ENCODE measurements at places on chromosomes 2 and 18.

GRCh38 chr2:23940718-23941620 lies 706 bp downstream of the UBXN2A start:
- DNase-seq = peak; percentile 16

- DNase-seq = no peak
Observed at GRCh38 chr2:2272841-2273240, 58.2 kb downstream of the MYT1L start.

DNA sequence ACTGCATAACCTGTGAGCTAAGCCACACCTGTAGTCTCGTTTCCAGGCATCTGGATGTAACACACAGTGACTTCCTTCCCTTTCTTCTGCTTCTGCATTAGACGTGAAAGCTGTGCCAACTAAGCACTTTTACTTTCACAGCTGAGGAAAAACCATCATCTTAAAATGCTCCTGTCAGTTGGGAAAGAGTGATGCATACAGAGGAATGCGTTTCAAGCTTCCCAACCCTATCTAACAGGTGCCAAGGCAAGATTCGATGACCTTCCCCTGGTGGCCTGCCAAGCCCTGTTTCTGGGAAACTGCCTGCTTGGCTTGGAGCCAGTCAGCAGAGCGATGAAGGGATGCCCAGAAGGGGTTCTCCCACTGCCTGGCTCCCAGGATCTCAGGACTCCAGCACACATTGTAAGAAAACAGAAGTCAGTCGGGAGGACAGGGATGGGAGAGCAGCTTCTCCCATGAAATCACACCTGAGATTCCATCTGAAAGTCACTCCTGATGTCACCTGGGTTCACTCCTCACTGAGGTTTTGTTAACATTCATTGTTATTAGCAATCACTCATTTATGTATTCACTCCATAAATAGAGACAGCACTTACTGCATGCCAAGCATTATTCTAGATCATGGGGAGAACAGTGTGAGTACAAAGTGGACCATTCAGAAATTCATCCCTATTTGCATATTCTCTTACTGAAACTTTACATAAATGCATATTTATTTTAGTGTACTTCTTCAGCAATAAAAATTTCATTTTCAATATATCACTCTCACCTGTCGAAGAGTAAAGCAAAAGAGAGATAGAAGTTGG lies 64.1 kb downstream of the DTNA start:
- DNase-seq = no peak

- DNase-seq = no peak
Observed at GRCh38 chr2:74374509-74375205, 5.5 kb downstream of the DCTN1 start.

GRCh38 chr2:147567136-147567535 lies 277.7 kb upstream of the ACVR2A start:
- DNase-seq = no peak

- DNase-seq = no peak
Observed at GRCh38 chr2:216491793-216492596, 6.6 kb upstream of the RPL37A start.

- no peak for DNase-seq
Observed at GRCh38 chr18:22086973-22087372, 82.4 kb upstream of the GATA6 start.

DNA sequence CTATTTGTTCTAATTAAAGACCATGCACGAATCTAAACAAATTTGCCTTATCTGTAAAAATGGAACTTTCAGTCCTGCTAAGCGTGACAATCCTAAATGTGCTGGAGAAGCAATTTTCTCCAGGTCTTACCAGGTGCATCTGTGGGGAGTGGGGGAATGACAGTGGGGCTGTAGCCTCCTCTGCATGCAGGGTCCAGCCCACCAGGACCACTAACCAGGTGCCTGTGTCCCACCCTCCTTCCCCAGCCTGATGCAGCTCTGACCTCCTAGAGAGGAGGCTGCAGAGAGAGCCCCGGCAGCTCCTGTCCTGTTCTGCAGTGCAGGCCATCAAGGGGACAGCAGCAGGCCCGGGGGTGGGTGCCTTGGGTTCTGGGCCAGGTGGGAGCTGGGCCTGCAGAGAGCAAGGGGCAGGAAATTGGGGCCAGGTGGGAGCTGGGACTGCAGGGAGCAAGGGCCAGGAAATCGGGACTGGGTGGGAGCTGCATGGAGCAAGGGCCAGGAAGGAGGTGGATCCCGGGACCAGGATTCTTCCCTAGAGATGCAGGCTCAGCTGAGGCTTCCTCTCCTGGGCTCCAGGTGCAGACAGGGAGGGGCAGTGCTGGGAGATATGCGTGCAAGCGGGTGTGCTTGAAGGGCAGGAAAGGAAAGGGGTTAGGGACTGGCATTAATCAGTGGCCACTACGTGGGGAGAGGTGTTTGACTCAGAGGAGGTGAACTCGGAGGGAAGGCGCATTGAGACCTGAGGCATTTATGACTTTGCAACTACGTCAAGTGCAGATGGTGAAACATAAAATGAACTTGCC lies 185.3 kb downstream of the ANKRD30B start:
- no peak for DNase-seq

DNA sequence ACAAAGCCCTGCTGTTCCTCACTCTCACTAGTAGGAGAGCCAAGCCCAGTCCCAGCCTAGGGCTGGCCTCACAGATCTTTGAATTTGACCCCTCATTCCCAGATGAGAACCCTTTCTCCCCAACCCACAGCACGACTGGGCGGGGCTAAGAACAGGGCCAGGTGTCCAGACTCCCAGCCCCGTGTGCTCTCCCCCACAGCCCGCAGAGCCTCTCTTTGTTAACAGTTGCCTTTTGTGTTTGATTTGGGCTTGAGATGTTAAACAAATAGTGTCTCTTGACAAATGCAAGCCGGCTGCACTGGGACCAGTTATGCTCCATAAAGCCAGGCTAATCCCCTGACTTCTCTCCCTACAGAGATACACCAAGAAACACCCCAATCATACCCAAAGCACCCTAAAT lies 4.7 kb upstream of the KCNK3 start:
- peak; percentile 72 for DNase-seq

- no peak for DNase-seq
Observed at GRCh38 chr18:56747032-56747658, 96.0 kb downstream of the WDR7 start.

- DNase-seq = no peak
Observed at GRCh38 chr2:28142386-28142785, 250.3 kb upstream of the FOSL2 start.

DNA sequence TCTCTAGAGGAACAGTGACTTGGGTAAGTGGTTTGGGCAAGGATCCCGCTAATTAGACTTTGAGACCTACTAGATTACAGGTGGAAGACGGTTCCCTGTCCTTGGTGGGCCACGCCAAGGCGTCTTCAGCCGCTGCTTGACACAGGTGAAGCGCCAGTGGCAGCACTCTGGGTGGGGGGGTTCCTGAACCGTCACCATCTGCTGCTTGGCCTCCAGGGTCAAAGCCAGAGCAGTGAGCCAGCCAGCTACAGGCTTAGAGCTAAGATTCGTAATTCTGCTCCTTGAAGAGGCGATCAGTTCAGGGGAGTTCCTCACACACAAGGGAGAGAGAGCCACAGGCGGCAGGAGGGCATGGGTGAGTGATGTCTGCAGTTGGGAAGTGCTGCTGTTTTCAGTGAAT lies 39.4 kb upstream of the RBM44 start:
- no peak for DNase-seq

- DNase-seq = no peak
Observed at GRCh38 chr2:201128933-201129505, 13.1 kb downstream of the CFLAR start.

DNA sequence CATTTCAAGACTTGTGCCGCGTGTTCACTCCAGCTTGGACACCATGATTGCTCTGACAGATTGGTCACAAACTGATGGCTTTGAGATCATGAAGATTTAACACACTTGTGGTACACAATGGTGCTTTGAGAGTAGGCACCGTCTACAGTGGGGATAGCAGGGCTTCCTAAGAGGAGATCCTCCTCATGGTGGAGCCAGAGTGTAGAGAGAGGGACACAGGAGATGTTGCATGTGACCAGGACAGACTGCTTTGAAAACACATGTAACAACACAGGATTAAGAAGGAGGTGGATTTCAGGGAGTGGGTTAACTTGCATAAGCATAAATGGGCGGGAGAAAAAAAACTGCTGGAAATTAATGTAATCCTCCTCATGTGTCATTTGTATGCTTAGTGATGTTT lies 95.7 kb upstream of the LINC00305 start:
- peak; percentile 23 for DNase-seq

DNA sequence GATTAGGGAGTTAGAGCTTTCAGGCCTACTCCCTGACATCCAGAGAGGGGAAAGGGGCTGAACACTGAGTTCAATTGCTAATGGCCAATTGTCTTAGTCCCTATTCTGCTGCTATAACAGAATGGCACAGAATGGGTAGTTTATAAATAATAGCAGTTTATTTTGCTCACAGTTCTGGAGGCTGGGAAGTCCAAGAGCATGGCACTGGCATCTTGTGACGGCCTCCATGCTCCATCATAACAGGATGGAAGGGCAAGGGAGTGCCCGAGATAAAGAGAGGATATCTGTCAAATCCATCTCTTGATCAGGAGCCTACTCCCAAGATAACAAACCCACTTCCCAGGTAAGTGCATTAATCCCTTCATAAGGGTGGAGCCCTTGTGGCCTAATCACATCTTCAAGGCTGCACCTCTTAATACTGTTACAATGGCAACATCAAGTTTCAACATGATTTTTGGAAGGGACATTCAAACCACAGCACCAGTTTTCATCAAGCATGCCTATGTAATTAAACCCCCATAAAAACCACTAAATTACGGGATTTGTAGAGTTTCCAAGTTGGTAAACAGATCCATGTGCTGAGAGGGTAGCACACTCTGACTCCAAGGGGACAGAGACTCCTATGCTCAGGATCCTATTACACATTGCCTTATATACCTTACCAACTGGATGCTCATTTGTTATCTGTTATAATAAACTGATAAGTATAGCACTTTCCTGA lies 44.6 kb downstream of the BAZ2B start:
- no peak for DNase-seq

GRCh38 chr2:23505984-23506380 lies 121.0 kb downstream of the KLHL29 start:
- no peak for DNase-seq

DNA sequence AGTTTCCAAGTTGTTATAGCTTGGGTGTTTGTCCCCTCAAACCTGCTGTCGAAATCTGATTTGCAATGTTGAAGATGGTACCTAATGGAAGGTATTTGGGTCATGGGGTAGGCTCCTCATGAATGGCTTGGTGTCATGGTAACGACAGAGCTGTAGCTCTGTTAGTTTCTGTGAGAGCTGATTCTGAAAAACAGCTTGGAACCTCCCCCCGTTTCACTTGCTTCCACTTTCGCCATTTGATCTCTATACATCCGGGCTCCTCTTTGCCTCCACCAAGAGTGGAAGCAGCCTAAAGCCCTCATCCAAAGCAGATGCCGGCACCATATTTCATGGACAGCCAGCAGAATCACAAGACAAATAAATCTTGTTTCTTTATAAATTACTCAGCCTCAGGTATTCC lies 1035.1 kb upstream of the SLC39A10 start:
- no peak for DNase-seq

GRCh38 chr2:71102981-71103681 lies 26.9 kb downstream of the MCEE start:
- no peak for DNase-seq

- no peak for DNase-seq
Observed at GRCh38 chr2:79129804-79130203, 9.5 kb downstream of the REG1A start.

DNA sequence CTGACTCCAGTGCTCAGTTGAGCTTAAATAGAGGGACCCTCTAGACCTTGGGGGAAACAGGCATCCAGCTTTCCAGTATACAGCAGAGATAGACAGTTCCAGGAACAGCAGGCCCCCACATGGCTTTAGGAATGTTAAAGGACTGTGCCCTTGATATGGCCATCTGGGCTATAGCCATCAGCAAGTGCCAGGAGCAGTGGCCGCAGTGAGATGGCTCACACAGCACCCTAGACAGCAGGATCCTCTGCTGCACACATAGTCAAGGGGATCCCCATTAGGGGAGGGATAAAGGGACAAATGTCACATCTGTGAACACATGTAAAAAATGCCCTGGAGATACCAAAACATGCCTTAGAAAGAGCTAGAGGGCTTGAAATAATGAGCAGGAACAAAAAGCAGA lies 213.4 kb downstream of the PTH2R start:
- no peak for DNase-seq

DNA sequence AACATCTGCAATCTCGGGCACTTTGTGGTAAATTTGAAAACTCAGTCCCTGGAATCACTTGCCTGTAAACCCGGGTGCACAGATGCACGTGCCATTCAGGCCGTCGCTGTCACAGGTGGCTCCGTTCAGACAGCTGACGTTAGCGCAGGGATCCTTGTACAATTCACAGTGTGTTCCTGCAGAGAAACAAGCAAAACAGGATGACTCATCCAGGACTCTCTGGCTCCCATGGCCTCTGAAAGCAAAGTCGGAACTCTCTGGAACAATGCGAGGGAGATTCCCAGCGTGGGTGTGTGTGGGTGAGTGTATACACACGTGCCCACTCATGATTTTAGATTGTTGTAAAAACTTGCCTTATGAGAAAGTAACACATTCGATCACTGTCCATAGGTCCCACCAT lies 136.1 kb upstream of the PID1 start:
- DNase-seq = peak; percentile 45

DNA sequence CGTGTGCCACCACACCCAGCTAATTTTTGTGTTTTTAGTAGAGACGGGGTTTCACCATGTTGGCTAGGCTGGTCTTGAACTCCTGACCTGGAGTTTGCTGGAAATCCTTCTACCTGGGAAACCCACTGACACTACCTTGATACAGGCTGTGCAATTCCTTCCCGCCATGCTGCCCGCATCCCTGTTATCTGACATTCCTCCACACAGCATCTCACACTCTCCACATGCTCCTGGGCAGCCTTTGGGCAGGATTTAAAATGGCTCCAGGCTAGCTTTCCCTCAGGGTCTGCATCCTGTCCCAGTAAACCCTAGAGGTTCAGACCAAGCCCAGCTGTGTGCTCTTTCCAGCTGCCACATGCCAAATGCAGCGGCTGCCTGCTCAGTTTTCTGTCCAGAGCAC lies 319.5 kb upstream of the CXCR4 start:
- no peak for DNase-seq

- no peak for DNase-seq
Observed at GRCh38 chr2:239958473-239958765, 66.7 kb downstream of the NDUFA10 start.

GRCh38 chr2:46866770-46867246 lies 48.8 kb downstream of the MCFD2 start:
- DNase-seq = no peak

- DNase-seq = no peak
Observed at GRCh38 chr2:76197842-76198448, 487.2 kb upstream of the GCFC2 start.

All from T47D (cell line).